ENCODE measurements at places on chromosomes 16 and 17. TPM values are rescaled to one million over a fixed set of nuclear protein-coding genes. Genes with fewer than 3 reads are reported as not detected.

DNA sequence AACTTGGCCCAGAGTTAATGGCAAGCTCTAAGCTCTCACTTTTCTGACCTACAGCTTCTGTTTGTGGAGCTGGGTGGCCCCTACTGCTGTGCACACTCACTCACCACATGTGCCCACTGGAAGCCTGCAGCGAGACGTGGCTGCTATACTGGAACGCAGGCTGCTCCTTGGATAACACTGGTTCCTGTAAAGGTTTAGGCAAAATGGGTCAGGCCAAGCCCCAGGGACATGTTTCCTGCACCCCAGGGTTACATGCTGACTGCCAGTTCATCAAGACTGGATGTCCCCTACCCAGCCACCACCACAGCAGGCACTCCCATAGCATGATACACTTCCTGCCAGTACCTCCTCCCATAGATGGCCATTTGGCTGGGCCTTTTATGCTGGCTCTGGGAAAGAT lies 8.3 kb downstream of the POLDIP2 start:
- no peak for DNase-seq

DNA sequence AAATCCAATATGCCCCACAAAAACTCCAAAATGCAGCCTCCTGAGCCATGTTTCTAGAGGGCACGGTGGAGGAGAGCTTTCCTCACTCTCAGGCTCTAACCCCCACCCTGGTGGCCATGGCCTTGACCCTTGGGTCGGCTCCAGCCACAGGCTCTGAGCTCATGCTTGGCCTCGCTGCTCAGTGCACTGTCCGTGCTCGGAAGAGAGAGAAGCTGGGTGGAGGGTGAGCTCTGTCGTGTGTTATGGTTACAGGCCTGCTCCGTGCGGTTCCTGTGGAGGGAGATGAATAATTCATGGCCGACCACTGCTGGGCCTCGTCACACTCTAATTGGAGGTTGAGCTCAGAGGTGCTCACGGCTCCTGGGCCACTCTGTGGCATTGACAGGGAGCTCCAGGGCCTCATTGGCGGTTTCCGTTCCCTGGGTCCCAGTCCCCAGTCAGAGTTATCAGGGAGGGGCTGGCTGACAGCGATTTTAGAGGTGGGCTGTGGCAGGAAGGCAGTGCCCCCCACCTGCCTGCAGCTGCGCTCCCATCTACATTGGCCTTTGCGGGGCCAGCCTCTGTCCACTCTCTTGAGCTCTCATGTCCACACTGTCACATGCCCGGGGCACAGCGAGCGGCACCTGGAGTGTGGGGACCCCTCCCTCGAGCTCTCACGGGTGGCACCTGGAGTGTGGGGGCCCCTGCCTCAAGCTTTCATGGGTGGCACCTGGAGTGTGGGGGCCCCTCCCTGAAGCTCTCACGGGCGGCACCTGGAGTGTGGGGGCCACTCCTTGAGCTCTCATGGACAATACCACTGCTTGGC lies 24.9 kb downstream of the ACSF3 start:
- DNase-seq = no peak

DNA sequence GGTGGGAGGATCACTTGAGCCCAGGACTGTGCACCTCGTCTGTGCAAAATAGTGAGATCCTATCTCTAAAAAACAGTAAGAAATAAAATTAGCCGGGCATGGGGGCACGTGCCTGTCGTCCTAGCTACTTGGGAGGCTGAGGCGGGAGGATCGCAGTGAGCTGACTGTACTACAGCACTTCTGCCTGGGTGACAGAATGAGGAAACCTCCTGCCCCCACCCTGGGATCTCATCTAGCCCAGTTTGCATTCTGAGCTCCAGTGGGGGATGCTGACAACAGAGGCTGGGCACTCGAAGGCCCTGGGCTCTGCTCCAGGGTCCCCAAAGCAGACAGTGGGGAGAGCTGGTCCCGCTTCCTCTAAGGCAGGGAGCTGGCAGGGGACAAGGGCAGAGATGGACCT lies 7.1 kb downstream of the NAGPA start:
- peak; percentile 19 for DNase-seq

DNA sequence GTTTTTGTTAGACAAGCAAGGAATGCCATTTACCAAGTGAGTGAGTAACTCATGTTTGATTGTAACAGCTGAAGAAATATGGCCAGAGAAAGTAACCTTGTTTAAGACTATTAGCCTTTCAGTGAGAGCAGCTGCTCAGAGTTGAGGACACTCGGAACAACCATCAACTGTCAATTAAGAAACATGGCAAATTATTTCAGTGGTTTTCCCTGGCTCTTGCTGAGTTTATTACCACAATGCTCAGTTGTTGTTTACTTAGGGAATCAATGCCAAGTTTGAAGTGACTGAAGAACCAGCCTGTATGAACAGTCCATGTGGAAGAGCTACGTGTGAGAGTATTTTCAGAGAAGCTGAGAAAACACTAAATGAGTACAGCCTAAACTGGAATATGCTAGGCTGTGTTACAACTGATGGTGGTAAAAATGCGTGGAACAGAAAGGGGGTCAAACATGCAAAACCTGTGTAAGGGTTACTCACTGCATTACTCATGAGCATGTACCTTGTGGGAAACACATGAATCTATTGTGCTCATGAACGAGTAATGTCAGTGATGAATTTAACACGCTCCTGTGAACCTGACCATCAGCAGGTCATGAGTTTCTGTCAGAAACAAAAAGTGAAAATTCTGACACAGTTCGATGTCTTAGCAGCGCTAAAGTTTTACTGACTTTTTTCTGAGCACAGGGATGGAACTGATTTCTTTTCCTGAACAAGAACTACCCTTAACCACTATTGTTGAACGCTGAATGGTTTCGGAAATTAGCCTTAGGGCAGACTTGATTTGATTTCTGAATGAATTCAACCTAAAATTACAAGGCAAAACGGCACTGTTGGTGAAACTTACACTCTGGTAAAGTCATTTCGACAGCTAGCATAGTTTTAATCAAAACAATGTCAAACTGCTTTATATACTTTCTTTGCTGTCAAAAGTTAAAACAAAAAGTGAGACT lies 33.5 kb downstream of the GNA13 start:
- no peak for DNase-seq

GRCh38 chr16:10558746-10559641 lies 21.4 kb downstream of the EMP2 start:
- DNase-seq = peak; percentile 84

DNA sequence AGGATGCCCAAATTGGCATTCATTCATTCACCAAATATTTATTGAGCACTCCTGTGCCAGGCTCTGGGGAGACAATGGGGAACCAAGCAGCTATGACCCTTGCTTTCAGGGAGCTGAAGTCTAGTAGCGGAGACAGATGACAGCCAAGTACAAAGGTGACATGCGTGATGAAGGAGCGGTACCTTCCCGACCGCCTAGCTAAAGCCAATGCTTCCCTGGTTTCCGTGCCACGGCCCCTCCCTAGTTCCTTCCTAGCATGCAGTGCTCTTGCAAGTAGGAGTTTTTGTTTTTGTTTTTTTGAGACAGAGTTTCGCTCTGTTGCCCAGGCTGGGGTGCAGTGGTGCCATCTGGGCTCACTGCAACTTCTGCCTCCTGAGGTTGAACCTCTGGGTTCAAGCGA lies 3.2 kb upstream of the SLC5A2 start:
- DNase-seq = no peak

EPOP gene
- 1.5 TPM for total RNA-seq

SLC16A5 gene
- 23.3 TPM for total RNA-seq
